ENCODE measurements at places on chromosomes 4 and X.

DNA sequence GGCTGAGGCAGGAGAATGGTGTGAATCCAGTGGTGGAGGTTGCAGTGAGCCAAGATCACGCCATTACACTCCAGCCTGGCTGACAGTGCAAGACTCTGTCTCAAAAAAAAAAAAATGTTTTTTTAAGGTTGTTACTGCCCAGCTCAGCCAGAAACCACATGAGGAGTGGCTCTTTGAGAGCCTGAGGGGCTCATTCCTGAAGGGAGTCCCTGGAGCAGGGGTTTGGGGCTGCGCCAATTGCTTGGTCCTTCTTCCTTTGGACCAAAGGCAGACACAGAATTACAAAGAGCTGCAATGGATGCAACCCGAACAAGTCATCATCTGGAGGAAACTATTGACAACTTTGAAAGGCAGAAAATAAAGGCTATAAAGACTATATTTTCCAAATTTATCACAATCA lies 60.6 kb upstream of the WWC2 start:
- no peak for DNase-seq

GRCh38 chr4:81845273-81845672 lies 373.6 kb upstream of the RASGEF1B start:
- no peak for DNase-seq

- peak; percentile 5 for DNase-seq
Observed at GRCh38 chrX:68694435-68695205, 47.2 kb downstream of the STARD8 start.

DNA sequence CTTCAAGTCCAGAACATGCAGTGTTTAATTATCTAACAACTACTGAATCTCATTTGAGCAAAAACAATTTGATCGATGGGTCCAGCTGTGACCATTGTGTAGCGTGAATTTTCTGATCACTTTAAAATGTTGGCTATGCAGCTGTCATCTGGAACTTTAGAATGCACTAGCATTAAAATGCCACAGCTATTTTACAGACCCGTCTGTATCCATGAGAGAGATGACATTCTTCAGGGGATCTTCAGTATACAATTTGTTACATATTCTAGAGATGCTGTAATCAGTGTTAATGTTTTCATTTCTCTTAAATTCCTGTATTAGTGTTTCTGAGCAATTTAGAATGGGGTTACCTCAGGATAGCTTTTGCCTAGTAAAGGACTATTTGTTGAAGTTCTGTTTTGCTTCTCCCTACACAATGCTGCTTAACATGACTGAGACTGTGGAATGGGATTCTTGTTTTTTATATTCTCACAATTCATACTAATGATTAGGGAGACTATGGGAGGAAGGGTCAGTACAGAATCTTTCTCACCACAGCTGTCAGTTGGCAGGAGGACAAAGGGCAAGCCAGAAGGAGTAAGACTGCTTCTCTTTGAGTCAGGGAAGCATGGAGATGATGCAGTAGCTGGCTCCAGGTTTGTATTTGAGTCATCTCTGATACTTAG lies 13.2 kb upstream of the CTSO start:
- no peak for DNase-seq

DNA sequence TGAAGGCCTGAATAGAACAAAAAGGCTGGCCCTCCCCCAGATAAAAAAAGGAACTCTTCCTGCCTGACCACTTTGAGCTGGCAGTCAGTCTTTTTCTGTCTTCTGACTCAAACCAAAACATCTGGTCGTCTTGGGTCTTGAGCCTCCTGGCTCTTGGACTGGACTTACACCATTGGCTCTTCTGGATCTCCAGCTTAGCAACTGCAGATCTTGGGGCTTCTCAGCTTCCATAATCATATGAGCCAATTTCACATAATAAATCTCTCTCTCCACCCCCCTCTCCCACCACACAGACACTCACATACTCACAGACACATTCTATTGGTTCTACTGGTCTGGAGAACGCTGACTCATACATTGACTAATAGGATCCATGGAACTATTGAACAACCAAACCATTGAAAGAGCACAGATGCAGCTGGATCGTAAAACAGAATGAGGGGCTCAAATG lies 15.6 kb upstream of the CWH43 start:
- no peak for DNase-seq

GRCh38 chr4:169060391-169061091 lies 50.5 kb upstream of the CBR4 start:
- DNase-seq = no peak

DNA sequence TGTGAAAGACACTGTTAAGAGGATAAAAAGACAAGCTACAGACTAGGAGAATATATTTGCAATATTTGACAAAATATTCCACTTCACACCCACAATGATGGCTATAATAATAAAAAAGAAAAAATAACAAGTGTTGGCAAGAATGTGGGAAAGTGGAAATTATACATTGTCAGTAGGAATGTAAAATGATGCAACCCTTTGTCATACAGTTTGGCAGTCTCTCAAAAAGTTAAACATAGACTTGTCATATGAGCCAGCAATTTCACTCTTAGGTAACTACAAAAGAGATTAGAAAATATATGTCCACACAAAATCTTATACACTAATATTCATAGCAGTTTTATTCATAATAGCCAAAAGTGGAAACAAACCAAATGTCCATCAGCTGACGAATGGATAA lies 5.2 kb upstream of the RADX start:
- no peak for DNase-seq

DNA sequence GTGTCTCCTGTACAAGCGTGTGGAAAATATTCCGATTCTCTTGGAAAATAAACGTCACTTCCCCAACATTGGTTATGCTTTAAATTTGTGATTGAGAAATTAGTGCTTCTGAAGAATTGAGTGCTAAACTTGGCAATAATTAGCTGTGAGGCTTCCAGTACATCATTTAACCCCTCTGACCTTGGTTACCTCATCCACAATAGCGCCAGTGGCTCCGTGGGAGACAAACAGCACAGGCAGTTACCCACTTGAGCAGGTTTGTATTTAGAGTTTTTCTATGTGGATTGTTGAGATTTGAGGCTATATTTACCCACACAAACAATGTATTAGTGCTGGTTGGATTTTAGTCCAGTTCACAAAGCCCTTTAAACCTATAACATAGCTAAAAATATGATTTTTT lies 476.5 kb downstream of the NKX6-1 start:
- DNase-seq = no peak

GRCh38 chr4:151325111-151325948 lies at the start of gene SH3D19:
Gene SH3D19 (minus strand): TSS chr4:151325605. CDS start chr4:151325352, 253 bp downstream.
- peak; percentile 13 for DNase-seq

DNA sequence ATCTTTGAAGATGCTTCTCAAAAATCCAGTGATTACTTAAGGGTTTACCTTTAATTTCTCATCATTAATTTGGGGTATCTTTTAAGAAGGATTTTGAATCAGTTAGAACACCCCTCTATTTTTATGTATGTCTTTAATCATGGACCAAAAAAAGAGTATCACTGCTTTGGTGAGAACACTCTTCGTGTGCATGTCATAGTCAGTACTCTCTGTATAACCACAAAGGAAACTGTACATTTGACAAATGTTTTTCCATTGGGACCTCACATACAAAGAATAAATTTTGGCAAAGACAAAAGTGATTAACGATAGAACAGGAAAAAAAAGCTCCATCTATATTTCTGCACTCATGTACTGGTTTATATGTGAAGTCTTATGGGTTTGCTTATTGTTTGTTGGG lies 31.3 kb downstream of the FAM241A start:
- no peak for DNase-seq

GRCh38 chrX:120499301-120500072 lies 30.4 kb upstream of the LAMP2 start:
- DNase-seq = no peak

DNA sequence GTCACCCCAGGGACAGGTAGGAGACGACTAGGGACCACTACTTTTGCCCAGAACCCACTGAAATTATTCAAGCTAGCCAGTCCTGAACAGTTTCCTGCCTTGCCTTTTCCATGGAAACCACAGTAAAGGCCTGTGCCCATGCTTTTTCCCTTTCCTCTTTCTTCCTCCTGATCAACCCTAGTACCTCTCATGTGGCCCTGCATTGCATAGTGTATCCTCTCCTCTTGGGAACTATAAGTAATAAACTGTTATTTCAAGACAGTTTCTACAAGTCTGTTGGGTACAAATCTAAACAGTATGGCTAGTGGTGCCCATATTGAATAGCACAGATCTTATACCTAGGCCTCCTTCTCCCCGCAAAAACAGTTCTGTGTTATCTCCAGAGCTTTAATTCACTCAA lies 14.5 kb downstream of the CISD2 start:
- DNase-seq = no peak

GRCh38 chrX:122666601-122667000 lies 517.5 kb upstream of the GRIA3 start:
- no peak for DNase-seq

GRCh38 chrX:151386838-151387459 lies 10.1 kb upstream of the VMA21 start:
- no peak for DNase-seq

- DNase-seq = no peak
Observed at GRCh38 chrX:85504381-85504780, 124.9 kb upstream of the POF1B start.

DNA sequence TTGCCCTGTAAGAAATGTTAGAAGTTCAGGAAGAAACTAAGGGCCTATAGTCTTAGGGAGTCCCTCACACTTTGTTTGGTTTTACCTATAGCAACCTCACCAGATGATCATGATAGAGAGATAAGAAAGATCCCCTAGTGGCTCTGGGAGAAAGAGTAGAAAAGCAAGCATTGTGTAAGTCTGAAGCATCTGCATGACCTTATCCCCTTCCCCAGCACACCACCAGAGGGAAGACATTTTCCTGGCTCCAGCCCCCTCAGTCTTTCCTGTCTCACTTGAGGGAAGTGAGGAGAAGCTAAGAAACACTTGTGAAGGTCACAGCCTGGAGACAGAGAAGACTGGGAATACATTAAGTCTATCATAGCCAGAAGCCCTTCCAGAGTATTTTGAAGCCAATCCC lies 154.0 kb downstream of the EVC2 start:
- no peak for DNase-seq

- DNase-seq = no peak
Observed at GRCh38 chr4:85520765-85521749, 46.1 kb downstream of the ARHGAP24 start.

GRCh38 chr4:102574317-102574716 lies 73.2 kb downstream of the NFKB1 start:
- DNase-seq = no peak

- no peak for DNase-seq
Observed at GRCh38 chrX:18885328-18886004, 98.4 kb downstream of the PHKA2 start.

- DNase-seq = no peak
Observed at GRCh38 chrX:68284281-68284904, 148.9 kb downstream of the OPHN1 start.

GRCh38 chrX:119512146-119512800 lies 44.0 kb downstream of the SLC25A5 start:
- DNase-seq = no peak

GRCh38 chrX:30308263-30309138 lies 689 bp downstream of the NR0B1 start:
- DNase-seq = no peak

DNA sequence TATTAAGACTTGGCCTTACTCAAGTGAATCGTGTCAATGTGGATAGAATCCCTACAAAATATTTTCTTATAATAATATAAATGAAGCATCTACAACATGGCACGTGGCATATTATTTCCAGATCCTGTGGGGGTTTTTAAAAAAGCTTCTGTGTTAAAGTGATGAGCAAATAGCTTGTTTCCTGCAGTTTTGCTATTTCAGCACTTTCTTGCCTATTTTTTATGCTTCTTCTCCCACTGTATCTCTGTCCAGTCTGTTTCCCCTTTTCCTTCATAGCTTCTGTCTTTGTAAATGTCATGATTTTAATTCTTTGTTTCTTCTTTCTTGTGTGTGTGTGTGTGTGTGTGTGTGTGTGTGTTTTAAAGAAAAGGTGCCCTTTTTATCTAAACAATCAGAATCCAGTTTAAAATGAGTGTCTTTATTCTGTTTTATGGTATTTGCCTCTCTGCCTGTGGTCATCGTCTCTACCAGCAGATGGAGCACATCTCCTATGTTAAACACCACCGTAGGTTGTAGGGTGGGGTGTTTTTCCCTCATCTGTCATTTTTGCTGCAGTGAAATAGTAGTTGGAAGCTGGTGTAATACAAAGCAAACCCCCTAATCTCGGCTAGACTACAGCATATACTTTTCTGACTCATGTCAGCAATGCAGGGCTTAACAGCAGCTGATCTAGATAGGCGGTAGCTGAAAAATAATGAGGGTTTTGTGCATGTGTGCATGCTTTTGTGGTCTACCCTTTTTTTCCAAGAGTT lies 33.1 kb downstream of the FTHL17 start:
- DNase-seq = peak; percentile 2

DNA sequence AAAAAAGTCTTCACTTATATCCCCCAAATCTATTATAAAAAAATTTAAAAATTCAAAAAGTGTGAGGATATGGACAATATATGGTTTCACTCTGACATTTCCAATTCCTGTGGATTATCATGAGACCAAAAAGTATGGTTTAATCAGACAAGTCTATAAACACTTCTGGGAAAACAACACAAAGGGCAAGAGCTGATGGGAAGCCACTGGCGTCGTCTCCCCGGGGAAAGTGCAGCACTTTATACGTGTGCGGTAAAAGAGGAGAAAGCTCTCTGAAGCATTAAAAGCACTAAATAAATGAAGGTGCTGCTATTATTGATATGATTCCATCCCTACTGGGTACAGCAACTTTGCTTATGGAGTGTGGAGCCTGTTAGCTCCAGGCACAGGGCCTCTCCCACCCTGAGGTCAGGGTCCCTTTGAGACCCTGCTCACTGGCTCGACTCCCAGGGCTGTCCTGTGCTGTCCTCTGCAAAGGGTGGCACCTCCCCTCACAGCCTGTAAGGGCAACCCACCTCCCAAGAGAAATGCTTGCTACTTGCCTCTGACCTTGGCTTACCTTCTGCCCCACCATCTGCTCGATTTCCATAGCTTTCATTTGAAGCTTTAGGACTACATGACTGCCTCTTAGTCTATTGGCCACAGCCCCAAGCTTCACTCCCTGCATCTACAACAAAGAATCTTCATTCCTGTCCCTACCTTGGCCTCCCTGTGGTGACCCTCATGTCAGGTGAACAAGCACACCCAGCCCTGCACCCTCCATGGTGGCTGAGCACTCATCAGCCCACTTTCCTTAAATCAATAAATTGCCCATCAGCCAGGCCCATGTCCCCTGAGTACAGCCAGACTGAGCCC lies 248.6 kb downstream of the HNRNPD start:
- no peak for DNase-seq

DNA sequence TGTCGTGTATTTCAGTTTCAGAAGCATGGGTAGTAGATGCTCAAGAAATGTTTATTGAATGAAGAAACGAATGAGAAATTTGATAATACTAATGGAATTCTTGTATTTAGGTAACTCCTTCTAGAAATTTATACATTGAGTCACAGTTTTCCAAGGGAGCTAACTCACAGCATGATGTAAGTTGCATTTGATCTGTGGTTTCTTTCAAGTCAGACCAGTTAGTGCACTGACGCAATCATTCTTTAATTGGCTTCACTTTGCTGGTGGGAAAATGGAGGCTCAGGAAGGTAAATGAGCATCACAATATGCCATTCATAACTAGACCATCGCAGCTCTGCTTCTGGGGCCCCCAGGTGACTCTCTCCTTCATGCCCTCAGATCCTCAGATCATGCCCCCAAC lies 17.3 kb upstream of the CWH43 start:
- no peak for DNase-seq

Data from activated naive CD8-positive, alpha-beta T cell treated with anti-CD3 and anti-CD28 coated beads for 36 hours (primary cell).